A549 treated with GW870086 at 1 μM for 4 hours (cell line): ENCODE measurements at places on chromosomes 5 and 9. TPM values are rescaled to one million over a fixed set of nuclear protein-coding genes. Genes with fewer than 3 reads are reported as not detected.

The IL3 gene
- total RNA-seq, result not detected in 5 replicates

The PCDHGB1 gene
- 1.6 to 2.1 TPM (median 1.9 TPM) in 5 replicates for total RNA-seq

The HTR4 gene
- total RNA-seq, result not detected in 5 replicates

The LECT2 gene
- total RNA-seq, result not detected in 5 replicates

The SLC6A18 gene
- not detected in 5 replicates for total RNA-seq

The PRUNE2 gene
- total RNA-seq, result 0.06 to 0.23 TPM (median 0.13 TPM) in 4 of 5 replicates, not detected in the other

The INSL4 gene
- total RNA-seq, result 16.5 to 21.2 TPM (median 17.9 TPM) in 5 replicates

The SLC26A2 gene
- 34.5 to 56.7 TPM (median 50.3 TPM) in 5 replicates for total RNA-seq

The CD274 gene
- total RNA-seq, result 0.97 to 2.1 TPM (median 1.4 TPM) in 5 replicates

The ADCY2 gene
- not detected in 5 replicates for total RNA-seq

The ZNF622 gene
- 57.3 to 62.3 TPM (median 60.5 TPM) in 5 replicates for total RNA-seq

The TMOD1 gene
- total RNA-seq, result 1.6 to 2.4 TPM (median 2.1 TPM) in 5 replicates

The DDX4 gene
- not detected in 5 replicates for total RNA-seq

The PLCXD3 gene
- 0.09 to 0.25 TPM (median 0.22 TPM) in 5 replicates for total RNA-seq

The ZNG1A gene
- total RNA-seq, result 25.9 to 28.4 TPM (median 27.7 TPM) in 5 replicates

The MYOT gene
- not detected in 5 replicates for total RNA-seq

The ADAMTS12 gene
- total RNA-seq, result 6.6 to 9.2 TPM (median 7.6 TPM) in 5 replicates

The TLX3 gene
- total RNA-seq, result not detected in 5 replicates
